Stimulated activated CD8-positive, alpha-beta memory T cell treated with anti-CD3 and anti-CD28 coated beads, Interleukin-4, amount 100 ng/mL, for 4 hours (primary cell): ENCODE measurements at places on chromosomes 4 and X.

- no peak for DNase-seq
Measured at GRCh38 chr4:173494013-173494970, 35.7 kb downstream of the HAND2 start.

GRCh38 chr4:187782286-187782824 is 213.2 kb upstream of the ZFP42 start:
- no peak for DNase-seq

DNA sequence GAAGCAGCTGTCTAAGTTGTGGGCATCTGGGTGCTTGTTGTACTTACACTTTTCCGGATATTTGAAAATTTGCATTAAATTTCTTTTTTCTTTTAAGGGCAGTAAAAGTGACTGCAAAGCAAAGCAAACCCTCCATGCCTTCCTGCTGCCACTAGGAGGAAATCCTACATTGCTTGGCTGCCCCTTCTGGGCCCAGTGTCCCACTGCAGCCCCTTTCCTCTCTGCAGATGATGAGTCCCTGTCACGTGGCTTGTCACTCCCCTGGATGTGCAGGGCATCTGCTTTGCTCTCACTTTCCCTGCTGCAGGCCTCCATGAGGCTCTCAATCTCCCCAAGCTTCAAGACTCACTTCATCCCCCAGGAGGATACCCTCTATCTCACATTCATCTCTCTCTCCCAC is 12.7 kb downstream of the TSR2 start:
- DNase-seq = no peak

DNA sequence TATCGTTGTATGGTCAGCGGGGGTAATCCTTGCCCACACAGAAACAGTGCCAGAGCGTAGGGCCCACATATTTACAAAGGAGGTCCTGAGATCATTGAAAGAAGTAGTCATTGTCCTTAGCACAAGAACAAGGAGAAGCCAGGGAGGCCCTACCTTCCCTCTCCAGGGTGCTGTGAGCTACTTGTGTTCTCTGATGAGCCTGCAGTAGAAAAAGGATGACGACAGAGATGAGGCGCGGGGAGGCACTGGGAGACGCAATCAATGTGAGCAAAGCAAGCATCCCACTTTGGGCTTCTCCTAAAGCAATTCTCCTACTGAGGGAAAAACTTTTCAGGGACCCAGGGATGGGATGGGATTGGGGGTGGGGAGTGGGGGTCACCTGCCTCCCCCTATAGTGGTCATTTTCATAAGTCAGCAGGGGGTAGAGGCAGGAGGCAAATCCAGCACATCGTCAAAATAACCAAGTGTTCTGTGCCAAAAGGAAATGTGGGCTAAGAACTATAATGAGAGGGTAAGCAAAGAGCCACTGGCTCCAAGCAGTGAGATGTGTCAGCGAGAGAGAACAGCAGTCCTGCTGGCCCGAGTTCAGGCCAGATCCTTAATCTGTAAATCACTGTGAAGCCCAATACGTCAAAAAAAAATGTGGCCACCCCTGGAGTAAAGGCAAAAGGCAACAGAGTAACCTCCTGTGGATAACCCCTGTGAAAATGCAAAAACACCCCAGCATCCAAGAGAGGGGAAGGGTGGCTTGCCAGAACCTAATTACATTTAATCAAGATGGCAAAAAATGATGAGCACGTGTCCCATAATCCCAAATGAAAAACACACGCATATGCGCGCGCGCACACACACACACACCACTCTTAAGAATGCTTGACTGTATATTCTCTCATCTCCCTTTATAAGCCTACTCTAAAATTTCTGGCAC is 136.6 kb upstream of the HHIP start:
- DNase-seq = no peak

GRCh38 chrX:6732101-6732500 is 197.2 kb upstream of the VCX3A start:
- no peak for DNase-seq

- no peak for DNase-seq
Measured at GRCh38 chrX:139287155-139287924, 243.2 kb upstream of the F9 start.

- DNase-seq = no peak
Measured at GRCh38 chr4:23717528-23718248, 172.2 kb downstream of the PPARGC1A start.

DNA sequence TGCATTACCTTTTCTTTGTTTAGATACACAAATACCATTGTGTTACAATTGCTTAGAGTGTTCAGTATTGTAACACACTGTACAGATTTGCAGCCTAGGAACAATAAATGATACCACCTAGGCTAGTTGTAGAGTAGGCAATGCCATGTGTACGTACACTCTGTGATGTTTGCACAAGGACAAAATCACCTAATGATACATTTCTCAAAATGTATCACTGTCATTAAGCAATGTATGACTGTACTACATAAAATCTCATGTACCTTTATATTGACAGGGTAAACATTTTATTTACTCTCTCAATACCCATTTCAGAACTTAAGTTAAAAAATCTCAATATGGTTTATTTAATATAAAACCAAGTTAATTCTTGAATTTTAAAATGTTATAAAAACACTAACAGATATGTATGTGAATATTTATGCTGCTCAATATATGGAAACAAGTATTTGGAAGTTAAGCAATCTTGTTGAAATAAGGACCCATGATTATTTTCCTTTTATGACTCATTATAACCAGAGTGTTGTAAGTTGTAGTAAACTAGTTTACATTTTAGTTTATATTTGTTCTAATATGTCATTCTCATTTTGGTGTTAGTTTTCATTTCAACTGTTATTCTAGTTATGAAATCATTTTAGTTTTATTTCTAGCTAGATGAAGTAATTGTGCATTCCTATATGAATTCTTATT is 409.2 kb downstream of the TLL1 start:
- DNase-seq = no peak

DNA sequence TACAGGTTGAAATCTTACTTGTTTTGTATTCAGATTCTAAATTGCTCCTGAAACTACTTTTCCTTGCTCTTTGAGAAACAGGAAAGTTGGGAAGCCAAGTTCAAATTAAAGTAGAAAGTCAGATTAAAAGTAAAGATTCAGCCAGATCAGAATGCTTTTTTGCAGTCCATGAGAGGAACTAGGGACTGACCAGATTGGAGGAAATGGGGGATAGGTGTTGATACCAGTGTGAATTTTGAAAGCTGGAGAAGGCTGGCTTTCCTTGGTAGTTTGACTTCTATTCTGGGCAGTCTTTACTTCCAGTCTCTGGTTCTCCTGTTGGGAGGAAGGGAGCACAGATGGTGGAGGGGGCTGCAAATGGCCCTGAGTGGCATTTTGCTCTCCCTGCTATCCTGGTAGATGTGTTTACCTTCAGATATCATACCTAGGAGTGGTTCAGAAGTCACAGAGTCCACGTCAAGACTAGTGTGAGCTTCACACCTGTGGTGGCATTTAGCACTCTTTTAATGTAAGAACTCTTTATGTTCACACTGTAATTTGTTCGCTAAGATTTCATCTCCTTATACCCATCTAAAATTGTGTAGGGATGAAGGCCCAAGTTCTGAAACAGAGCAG is 68.8 kb downstream of the FNIP2 start:
- DNase-seq = no peak

- no peak for DNase-seq
Measured at GRCh38 chr4:18025288-18025687, 3.7 kb upstream of the LCORL start.

DNA sequence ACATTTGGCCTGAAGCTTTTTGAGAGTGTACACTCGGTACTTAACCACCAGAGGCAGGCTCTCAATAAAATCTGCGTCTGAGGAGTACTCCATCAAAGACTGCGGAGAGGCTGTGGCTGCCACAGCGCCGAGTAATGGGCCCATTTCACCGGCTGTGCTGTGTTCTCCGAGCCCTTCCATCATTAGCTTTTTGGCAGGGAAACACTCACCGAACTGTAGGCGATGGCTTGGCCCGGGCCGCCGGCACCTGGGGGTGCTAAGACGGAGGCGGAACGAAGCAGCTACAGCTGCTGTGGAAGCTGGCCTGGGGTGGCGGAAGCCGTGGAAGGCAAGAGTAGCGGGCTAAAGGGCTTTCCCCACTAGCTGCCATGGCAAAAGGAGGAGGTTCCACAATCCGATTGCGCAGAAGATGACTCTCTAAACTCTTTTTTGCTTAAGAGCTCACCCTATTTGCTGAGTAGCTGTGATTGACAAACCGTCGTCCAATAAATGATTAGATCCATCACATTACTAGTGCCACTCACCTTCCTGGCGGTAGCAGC is 48.5 kb upstream of the PABPC1L2A start:
- DNase-seq = no peak

DNA sequence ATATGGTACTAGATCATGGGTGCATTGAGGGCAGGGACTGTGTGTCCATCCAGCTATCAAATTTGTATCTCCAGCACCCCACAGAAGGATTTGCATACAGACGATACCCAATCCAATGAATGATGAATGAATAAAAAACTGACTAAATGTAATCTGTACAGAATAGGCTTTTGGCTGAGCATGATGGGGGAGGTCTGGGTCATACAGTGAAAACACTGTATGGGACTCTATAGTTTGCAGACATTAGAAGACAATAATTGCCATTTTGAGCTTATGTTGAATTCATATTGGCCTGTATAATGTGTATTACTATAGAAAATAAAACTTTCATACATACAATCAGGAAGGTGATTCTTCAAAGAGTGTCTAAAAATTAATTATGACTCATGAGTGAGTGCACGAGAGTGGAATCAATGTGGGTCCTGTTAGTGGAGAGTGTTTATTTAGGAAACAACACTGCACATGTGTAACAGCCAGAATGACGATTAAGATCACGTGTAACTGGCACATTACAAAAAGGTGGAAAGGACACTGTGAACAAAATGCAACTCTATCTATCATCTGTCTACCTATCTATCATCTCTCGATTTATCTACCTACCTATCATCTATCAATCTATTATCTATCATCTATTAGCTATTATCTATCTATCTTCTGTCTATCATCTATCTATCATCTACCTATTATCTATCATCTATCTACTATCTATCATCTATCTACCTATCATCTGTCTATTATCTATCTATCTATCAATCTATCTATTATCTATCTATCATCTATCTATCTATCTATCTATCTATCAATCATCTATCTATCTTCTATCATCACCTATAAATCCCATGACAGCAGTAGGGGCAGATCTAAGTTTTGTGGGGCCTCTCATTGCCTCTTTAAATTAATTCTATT is 201.3 kb downstream of the PTTG2 start:
- no peak for DNase-seq

GRCh38 chrX:29297171-29297800 is 710.0 kb downstream of the IL1RAPL1 start:
- no peak for DNase-seq

DNA sequence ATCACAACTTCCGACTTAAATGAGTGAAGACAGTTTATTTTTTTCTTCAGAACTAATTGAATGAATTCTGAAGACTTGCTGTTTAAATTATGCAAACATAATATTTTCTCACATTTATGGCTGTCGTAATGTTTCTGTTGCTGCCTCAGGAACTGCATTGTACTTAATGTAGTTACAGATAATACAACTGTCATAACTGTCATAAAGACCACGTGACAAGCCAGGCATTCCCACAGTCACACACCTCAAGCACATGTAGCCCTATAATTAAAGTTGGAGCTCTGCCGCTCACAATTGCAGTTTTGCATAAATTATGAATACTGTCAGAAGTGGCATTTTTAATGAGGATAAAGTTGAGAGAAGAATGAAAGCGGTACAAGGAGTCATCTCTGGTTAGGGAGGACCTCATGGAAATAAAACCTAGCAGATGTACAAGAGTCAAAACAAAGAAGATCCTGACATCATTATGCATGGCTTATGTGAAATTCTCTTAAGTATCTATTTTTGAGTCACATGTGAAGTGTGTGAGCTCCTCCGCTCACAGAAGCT is 38.5 kb upstream of the GALNTL6 start:
- DNase-seq = no peak

DNA sequence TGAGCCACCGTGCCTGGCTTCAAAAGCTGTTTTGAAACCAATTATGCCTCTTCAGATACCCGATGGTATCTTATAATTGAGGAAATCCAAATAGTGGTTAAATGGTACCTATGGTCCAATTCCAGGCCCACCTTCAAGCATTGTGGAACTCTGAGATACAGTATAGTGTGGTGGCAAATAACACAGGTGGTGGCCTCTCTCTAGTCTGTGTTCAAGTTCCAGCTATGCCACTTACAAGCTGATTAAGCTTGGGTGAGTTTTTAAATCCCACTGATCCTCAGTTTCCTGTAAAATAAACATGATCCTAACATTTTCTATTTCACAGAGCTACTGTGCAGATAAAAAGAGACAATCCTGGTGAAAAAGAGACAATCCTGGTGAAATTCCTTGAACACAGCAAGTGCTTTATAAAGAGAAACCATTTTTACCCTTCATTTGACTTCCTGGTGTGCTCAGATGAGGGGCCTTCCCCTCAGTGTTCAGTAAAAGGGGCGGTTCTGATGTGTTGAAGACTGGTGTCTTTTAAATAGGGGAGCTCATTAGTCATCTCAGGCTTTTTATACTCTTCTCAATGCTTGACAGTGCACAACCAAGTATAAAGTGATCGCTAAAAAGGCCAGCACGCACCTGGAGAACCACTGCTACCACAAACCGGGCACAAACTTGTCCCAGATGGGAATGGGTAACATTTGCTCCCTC is 30.8 kb upstream of the CD40LG start:
- DNase-seq = no peak

DNA sequence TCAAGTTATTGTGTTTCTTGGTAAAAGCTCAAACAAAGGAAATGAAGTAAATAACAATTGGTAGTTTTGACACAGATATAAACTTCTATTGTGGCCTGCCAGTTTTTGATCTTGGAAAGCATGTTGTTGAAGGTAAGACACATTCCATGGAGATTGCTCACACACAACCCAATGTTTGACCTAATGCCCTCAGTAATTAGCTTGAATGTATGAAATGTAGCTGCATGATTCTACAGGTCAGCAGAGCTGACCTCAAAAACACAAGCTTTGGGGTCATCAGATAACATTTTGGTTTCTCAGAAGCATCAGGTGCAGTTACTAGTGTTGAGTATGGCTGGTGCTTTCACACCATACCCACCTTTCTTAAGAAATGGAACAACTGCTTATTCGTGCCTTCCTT is 16.5 kb downstream of the GPR173 start:
- DNase-seq = no peak

- no peak for DNase-seq
Measured at GRCh38 chr4:184406958-184407391, 67.4 kb downstream of the IRF2 start.

DNA sequence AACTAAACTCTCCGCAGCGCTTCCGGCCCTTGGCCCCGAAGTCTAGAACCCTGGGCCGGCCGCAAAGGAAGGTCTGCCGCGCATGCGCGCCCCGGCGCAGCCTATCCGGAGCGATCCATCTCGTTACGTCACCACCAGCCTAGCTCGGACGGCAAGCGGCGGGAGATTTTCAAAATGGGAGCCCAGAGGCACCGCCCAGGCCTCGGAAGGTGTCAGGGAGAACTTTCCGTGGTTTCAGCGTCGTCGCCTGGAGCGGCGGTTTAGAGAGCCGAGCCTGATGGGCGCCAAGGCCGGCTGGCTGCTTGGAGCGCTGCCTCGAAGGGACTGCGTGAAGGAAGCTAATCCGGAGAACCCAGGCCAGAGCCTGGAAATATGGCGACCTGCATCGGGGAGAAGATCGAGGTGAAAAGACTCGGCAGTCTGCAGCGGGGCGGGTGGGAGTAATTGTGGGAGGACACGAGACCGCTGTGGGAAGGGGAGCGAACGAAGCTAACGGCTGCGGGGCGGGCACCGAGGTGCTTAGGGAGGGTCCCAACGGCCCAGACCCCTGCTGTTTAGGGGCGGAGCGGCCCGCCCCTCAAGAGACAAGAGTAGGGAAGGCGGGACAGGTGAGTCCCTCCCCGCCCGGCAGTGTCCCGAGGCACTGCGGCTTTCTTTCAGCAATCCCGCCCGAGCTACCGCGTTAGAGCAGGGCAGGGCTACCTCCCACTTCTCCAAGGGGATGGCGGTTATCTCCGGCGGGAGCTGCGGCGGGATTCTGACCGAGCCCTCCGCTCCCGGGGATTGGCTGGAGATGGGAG is at the start of gene PLK4:
Gene PLK4 (plus strand): TSS at position 131 of the 800 bp plus-strand sequence. CDS start 242 bp downstream, at position 373.
- peak; percentile 76 for DNase-seq
